ENCODE measurements at places on chromosomes 1 and 21.
A peak's percentile ranks its signal among the peaks of the same experiment; 100 is the strongest.

GRCh38 chr21:32710069-32710784, 17.6 kb downstream of the SYNJ1 start:
- no peak for DNase-seq

DNA sequence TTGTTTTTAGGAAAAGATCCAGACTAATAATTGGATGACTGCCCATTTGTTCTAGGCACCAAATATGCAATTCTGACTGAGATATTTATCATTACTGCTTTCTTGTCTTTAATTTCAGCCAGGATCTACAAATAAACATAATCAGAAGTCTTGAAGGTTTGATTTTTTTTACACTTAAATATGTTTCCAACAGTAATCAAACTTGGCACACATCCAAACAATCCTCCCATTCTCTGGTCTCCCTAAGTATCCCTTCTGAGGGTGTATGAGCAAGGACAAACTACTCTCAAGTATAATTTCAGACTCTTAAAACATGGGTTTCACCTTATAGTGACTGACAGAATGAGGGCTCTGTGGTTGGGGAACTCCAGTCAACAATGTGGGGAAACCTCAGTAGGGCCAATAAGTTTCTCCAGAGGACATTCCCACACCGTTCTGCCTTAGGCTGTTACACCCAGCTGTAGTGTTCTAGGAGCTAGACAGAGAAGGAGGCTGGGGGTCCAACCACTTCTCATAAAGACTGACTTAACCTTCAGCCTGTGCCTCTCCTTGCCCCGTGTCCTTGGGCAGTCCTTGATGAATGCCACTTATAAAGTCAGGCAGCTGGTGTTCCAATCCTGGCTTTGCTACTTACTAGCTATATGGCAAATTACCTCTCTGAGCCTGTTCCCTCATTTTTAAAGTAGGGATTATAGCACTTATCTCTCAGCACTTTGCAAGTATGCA, 1.5 kb upstream of the PALMD start:
- DNase-seq = no peak

- no peak for DNase-seq
Observed at GRCh38 chr1:6027591-6027990, 18.1 kb upstream of the KCNAB2 start.

DNA sequence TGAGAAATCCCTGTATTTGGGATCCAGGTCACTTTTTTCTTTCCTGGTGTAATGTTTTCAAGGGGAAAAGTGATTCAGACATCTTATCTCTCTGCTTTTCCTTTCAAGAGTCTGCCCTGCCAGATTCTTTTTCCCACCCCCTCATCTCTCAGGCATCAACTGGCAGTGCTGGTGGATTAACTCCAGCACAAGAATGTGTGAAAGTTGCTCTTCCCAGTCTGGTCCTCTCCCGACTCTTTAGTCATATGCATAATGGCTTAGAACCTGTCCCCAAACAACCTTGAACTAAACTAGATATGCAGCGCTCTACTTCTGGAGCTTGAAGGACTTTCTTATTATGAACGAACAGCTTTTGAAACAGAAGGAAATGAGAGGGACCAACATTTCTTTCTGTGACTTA, 88.5 kb downstream of the SLC44A5 start:
- no peak for DNase-seq

DNA sequence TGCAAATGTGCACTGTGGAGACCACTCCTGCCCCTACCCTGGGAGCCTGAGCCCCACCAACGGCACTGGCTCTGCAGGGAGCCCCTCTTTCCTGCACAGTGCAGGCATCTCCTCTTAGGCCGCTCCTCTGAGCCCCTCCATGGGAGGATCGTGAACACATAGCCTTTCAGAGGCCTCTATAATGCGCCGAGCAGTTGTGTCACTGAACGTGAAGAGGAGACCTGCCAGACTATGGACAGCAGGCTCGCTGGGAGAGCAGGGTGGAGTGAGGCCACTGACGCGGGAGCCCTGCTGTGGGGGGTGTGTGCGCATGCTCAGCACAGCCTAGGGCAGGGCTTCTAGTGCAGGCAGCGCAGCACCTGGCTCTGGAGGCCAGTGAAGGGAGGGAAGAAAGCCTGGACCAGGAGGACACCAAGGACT, 151.3 kb upstream of the COL6A1 start:
- DNase-seq = no peak

DNA sequence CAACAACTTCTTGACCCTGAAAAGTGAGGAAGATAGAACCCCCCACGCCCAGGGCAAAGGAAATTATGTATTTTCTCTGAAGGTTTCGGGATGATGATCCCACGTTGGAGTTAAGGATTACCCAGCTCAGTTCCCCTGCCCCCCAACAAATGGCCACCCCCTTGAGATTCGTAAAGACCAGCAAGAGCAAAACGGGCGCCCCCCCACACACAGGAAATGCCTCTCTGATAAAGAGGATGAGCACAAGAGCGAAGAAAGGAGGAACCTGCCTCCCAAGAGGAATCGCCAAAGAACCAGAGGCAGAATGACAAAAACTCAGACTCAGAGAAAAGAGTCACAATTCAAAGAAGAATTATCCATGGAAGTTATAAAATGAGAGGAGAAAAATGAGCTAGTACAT, 576.9 kb downstream of the MATN1 start:
- no peak for DNase-seq

DNA sequence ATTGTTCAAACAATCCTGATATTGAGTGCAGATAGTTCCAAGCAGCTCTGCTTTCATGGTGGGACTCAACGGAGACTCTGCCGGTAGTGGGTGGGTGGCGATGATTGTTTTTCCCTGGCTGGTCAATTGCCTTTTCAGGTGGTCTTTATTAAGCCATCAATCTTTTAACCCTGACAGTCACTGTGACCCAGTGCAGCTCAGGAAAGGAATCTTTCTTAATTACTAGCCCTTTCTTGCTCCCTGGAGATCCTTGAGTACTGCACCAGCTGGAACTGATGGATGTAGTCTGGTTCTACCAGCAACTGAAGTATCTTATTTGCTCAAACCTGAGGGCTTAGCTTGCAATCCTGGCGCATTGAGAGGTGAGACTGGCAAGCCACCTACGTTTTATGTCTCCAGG, 196.4 kb downstream of the PLPP3 start:
- no peak for DNase-seq

DNA sequence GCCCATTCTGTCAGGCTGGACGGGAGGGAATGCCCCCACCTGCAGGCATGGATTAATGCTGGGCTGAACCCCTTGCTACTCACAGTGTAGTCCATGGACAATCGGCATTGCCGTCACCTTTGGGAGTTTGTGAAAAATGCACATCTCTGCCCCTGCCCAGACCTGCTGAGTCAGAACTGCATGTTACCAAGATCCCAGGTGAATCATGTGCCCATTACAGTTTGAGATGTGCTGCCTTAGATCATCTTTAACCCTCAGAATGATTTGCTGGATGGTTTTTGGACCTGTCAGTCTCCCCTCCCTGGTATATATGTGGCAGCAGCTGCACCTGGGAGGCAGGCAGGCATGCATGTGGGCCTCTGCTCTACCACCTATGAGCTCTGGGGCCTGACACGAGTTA, 15.0 kb downstream of the HTR6 start:
- DNase-seq = no peak

- peak; percentile 24 for DNase-seq
Observed at GRCh38 chr1:61253059-61253735, 170.8 kb downstream of the NFIA start.

Measured in prostate gland (tissue), 2 donors.